Common myeloid progenitor, CD34-positive (primary cell): ENCODE measurements at places on chromosomes 7 and 10.
A peak's percentile ranks its signal among the peaks of the same experiment; 100 is the strongest.

DNA sequence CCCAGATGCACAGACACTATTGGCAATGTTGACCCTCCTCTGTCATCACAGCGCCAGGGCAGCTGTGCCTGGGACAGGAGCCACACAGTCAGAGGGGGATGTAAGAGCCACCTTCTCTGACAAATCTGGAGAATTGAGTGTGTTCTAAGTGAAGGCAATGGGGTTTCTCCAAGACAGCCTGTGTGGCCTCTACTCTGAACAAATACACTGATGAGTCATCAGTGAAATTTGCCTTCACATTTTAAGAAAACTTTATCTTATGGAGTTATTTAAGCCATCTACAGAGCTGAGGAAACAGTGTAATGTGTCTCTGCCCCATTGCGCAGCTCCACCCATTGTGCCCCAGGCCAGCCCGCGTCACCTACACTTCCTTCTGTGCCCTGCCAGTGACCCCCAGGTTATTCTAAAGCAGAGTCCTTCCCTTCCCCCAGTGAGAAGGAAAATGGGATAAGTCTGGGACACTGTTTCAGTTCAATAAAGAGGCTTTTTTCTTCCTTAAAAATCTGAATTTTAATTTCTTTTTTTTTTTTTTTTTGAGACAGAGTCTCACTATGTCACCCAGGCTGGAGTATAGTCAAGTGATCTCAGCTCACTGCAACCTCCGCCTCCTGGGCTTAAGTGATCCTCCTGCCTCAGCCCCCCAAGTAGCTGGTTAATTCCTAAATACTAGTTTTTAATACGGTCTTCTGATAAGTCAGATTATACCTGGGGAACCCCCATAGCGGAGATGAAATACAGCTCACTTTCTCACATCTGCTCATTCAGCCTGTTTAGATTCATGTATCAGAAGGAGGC lies 21.8 kb downstream of the AKR1E2 start:
- no peak overlapping the region for H3K4me3 ChIP-seq
- H3K4me1 ChIP-seq: peaks cover 12% of the 10 kb centered on the region
- H3K36me3 ChIP-seq: no peaks in the 10 kb centered on the region

GRCh38 chr7:151673216-151673615 lies 153.5 kb upstream of the RHEB start:
- DNase-seq: no peak
- no peaks in the 10 kb centered on the region for H3K27me3 ChIP-seq

DNA sequence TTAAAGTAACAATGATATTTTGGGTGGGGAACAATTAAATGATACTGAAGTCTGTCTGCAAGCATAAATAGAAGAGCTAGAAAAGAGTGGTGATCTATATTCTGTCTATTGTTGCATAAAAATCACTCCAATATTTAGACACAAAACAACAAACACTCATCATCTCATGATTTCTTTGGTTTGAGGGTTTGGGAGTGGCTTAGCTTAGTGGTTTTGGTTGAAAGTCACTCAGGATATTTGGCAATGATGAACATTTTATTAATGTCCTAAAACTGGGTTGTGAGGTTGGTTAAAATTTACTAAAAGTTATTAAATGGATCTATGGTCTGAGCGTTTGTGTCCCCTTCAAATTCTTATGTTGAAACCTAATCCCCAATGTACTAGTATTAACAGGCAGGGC lies 54.7 kb upstream of the EGFR start:
- H3K4me1 ChIP-seq: no peaks in the 10 kb centered on the region
- H3K27me3 ChIP-seq: no peaks in the 10 kb centered on the region
- H3K4me3 ChIP-seq: no peak overlapping the region

DNA sequence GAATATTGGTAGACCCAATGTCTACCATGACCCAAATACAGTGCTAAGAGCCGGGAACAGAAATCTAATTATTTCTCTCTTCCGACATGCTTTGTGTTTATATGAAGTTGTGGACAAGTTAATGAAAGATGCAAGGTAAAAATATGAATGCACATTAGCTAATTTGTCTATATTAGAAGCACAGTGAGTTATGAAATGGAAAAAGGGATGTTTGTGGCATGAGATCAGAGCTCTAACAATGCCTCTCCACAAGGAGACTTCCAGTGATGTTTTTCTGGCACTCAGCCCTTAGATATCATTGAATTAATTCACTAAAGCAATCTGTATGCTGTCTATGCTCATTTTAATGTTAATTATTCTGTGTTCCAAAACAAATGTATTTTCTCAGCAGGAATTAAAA lies 897.2 kb downstream of the CNTNAP2 start:
- H3K36me3 ChIP-seq: no peaks in the 10 kb centered on the region
- H3K27me3 ChIP-seq: no peaks in the 10 kb centered on the region
- H3K27ac ChIP-seq: no peak overlapping the region
- DNase-seq: no peak

- DNase-seq: no peak
- H3K4me3 ChIP-seq: no peak overlapping the region
- no peaks in the 10 kb centered on the region for H3K4me1 ChIP-seq
- H3K27me3 ChIP-seq: no peaks in the 10 kb centered on the region
- H3K27ac ChIP-seq: no peak overlapping the region
- no peaks in the 10 kb centered on the region for H3K36me3 ChIP-seq
Measured at GRCh38 chr10:33145451-33146188, 187.6 kb upstream of the ITGB1 start.

GRCh38 chr7:47326808-47327207 lies 255.1 kb downstream of the TNS3 start:
- H3K4me3 ChIP-seq: no peak overlapping the region
- H3K4me1 ChIP-seq: no peaks in the 10 kb centered on the region
- peaks cover 62% of the 10 kb centered on the region for H3K36me3 ChIP-seq

GRCh38 chr10:80737209-80737608 lies 199.5 kb downstream of the SH2D4B start:
- no peaks in the 10 kb centered on the region for H3K27me3 ChIP-seq
- no peak overlapping the region for H3K4me3 ChIP-seq
- DNase-seq: no peak
- no peak overlapping the region for H3K27ac ChIP-seq

GRCh38 chr10:48501226-48501625 lies 103.6 kb downstream of the ARHGAP22 start:
- H3K4me1 ChIP-seq: peaks cover 86% of the 10 kb centered on the region
- peaks cover 18% of the 10 kb centered on the region for H3K36me3 ChIP-seq
- DNase-seq: no peak
- H3K4me3 ChIP-seq: no peak overlapping the region
- no peaks in the 10 kb centered on the region for H3K27me3 ChIP-seq

DNA sequence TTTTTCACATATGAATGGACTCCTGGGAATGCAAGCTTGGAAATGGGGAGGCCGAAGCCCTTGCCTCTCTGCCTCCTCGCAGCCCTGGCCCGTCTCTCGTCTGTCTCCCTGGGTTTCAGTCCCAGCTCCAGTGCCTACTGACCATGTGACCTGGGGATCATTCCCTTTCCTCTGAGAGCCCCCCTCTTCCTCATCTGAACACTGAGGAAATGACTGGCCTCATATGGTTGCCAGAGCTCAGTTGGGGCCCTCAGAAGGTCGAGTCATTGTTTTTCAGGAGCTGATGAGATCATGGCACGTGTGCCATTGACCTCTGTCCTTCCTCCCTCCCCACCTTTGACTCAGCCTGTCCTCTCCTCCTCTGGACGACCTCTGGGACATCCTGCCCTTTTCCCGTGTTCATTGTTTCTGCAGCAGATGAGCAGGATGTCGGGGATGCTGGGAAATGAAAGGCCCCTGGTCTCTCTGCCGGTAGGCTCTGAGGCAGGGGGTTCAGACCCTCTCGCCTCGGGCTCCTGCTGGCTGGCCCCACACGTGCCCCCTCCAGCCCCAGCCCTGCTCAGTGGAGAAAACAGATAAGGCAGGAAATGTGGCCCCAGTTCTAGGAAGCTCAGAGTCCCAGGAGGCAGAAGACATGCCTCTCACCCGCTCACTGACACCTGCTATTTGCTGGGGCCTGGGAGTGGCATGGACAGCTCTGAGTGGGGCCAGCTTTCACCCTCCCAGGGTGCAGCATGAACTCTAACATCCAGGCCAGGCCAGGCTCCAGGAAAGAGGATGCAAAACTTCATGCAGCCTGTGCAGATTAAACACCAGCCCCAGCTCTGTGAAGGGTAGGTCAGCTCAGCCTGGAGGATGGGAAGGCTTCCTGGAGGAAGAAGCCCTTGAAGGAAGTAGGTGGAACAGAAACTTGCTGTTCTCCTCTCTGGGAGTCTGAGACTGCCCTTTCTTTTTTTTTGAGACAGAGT lies 8.3 kb upstream of the PPP1R35 start:
- DNase-seq: peak; percentile 60
- H3K4me3 ChIP-seq: no peak overlapping the region
- H3K36me3 ChIP-seq: no peaks in the 10 kb centered on the region
- H3K4me1 ChIP-seq: peaks cover 2% of the 10 kb centered on the region

DNA sequence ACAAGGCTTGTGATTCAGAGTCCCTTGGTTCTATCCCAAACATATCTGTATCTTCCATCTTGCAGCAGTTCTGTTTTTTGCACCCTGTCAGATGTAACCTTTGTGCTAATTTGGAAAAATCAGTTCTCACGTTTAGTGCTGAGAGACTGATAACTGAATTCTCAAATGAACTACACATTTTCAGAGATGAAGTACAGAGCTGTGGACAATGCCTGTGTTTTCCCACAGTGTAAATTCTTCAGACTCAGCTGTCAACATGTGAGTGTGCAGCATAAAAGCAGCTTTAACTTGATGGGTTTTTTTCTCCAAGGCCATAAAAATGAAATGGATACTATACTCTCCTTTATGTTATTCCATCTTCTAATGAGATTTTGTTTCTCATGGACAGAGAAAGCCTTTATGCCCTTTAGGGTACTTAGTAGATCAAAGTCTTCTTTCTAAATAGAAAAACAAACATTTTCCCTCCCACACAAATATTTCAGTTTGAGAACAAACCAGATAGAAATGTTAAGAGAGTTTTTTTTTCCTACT lies 150.9 kb downstream of the SEMA3A start:
- no peak for DNase-seq
- no peak overlapping the region for H3K27ac ChIP-seq
- H3K27me3 ChIP-seq: no peaks in the 10 kb centered on the region
- H3K4me3 ChIP-seq: no peak overlapping the region
- H3K4me1 ChIP-seq: no peaks in the 10 kb centered on the region

DNA sequence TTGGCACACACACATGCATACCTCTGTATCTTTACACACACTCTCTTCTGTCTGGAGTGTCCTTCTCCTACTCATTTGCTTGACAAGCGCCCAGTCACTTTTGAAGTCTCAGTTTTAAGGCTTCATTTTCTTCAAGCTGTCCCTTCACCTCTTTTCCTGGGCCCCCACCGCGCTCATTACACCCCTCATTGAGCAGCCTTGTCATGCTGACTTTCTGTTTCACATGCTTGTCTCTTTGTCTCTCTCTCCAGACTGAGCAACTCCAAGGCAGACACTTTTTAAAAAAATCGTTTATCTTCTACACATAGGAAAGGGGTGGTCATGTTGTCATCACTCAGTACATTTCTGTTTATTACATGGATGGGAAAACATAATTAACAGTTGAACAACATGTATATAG lies 225.2 kb upstream of the FZD1 start:
- no peaks in the 10 kb centered on the region for H3K27me3 ChIP-seq
- no peak for DNase-seq
- no peaks in the 10 kb centered on the region for H3K36me3 ChIP-seq
- no peak overlapping the region for H3K27ac ChIP-seq

- no peaks in the 10 kb centered on the region for H3K36me3 ChIP-seq
- DNase-seq: no peak
- H3K4me3 ChIP-seq: no peak overlapping the region
- no peaks in the 10 kb centered on the region for H3K27me3 ChIP-seq
Measured at GRCh38 chr7:19322002-19322401, 176.8 kb upstream of the FERD3L start.

GRCh38 chr7:52958621-52959140 lies 76.8 kb upstream of the POM121L12 start:
- H3K27ac ChIP-seq: no peak overlapping the region
- H3K36me3 ChIP-seq: no peaks in the 10 kb centered on the region
- no peaks in the 10 kb centered on the region for H3K27me3 ChIP-seq
- DNase-seq: no peak
- no peaks in the 10 kb centered on the region for H3K4me1 ChIP-seq

- peak; percentile 91 for DNase-seq
- no peak overlapping the region for H3K4me3 ChIP-seq
- H3K4me1 ChIP-seq: no peaks in the 10 kb centered on the region
- H3K36me3 ChIP-seq: no peaks in the 10 kb centered on the region
- H3K27ac ChIP-seq: no peak overlapping the region
- no peaks in the 10 kb centered on the region for H3K27me3 ChIP-seq
Measured at GRCh38 chr10:61793760-61794703, 107.5 kb upstream of the ARID5B start.

DNA sequence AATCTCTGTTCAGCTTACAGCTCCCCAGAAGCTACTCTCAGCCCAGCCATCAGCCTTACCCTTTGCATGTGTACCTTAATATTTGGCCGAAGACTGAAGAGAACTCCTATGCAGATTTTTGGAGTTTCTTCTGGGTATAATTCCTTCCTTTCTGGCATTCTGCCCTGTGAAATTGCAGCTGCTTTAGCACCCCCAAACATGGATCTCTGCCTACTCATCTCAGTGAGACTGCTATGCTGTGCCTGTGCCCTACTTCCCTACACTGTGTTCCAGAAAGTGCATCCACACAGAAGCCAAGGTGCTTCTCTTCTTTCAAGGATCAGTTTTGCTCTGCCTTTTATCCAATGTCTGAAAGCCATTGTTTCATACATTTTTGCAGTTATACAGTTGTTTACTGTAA lies 81.6 kb downstream of the NPY start:
- no peak overlapping the region for H3K4me3 ChIP-seq
- H3K36me3 ChIP-seq: no peaks in the 10 kb centered on the region
- no peaks in the 10 kb centered on the region for H3K27me3 ChIP-seq
- no peak overlapping the region for H3K27ac ChIP-seq
- no peaks in the 10 kb centered on the region for H3K4me1 ChIP-seq

- H3K27me3 ChIP-seq: no peaks in the 10 kb centered on the region
- no peak overlapping the region for H3K4me3 ChIP-seq
- no peaks in the 10 kb centered on the region for H3K4me1 ChIP-seq
Measured at GRCh38 chr10:29009464-29009863, 279.4 kb upstream of the LYZL1 start.

- H3K36me3 ChIP-seq: no peaks in the 10 kb centered on the region
- no peaks in the 10 kb centered on the region for H3K27me3 ChIP-seq
- H3K4me3 ChIP-seq: no peak overlapping the region
- no peak for DNase-seq
- H3K27ac ChIP-seq: no peak overlapping the region
Measured at GRCh38 chr7:132509643-132510042, 66.6 kb downstream of the PLXNA4 start.

- H3K36me3 ChIP-seq: no peaks in the 10 kb centered on the region
- no peak for DNase-seq
- H3K4me3 ChIP-seq: no peak overlapping the region
- peaks cover 30% of the 10 kb centered on the region for H3K4me1 ChIP-seq
- no peak overlapping the region for H3K27ac ChIP-seq
Measured at GRCh38 chr10:30047430-30047829, 12.0 kb downstream of the JCAD start.
